ENCODE measurements at places on chromosomes 12 and 14.

DNA sequence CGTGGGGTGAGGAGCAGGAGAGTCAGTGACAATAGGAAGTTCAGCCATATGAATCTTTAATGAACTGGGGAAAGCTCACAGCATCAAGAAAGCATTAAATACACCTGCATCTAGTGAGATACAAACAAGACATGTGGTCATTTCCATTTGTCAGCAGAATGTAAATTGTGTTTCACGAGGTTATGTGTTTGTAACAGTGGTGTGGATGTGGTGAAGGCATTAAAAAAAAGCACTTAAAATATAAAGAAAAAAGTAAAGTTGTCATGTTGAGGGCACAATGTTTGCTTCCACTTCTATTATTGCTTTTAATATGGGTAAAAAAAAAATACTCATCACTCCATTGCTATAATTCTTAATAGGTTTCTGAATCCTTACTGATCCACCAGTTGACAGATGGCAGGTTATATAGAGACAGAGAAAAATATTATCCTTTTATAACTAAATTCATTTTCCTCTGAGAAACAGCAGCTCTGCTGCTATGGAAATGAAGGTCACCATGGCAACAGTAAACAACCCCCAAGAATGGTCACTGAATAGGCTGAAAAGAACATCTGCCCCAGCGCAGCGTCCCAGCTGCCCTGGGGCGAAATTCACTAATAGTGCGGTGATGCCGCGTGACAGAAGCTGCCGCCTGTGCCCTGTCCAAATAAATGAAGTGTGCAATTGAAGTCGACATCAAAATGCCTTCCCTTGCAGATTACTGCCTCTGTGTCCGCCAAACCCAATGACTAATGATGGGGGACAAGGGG lies 226.1 kb downstream of the FOXN3 start:
- DNase-seq: no peak

DNA sequence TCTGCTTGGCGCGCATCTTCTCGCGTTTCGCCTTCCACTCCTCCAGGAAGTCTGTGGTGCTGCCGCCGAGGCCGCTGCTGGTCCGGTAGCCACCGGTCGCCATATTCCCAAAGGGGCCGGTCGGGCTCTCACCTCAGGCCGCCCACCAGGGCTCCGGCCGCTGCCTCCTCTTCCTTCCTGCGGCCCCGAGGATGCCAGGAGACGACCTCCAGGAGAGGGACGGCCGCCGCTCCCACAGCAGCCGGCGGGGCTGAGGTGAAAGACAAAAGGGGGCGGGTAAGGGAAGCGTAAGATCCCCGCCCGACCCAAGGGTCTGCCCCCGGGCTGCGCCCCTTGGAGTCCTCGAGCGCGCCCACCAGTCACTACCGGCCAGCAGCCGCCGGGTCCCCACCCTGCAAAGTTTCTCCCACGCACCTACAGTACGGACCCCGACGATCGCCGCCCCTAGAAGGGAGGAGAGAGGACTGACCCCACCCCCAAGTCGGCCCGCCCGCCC lies 574 bp downstream of the PAWR start:
- peak; percentile 0 for DNase-seq

DNA sequence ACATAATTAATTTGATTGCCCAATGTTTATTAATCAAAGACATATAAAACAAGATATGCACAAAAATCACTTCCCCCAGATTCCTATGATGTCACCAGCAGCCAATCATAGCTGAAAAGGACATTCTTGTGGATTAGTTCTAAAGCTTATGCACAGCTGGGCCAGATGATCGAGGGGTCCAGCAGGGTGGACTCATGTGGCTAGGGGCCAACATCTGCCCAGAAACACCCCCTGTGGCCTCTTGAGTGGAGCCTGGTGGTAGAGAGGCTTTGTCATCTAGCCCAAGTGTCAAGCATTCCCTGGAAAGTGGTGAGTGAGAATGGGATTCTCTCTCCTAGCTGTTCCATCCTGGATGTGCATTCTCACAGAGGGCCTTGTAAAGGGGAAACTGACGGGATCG lies 590.0 kb downstream of the BCL11B start:
- no peak for DNase-seq

DNA sequence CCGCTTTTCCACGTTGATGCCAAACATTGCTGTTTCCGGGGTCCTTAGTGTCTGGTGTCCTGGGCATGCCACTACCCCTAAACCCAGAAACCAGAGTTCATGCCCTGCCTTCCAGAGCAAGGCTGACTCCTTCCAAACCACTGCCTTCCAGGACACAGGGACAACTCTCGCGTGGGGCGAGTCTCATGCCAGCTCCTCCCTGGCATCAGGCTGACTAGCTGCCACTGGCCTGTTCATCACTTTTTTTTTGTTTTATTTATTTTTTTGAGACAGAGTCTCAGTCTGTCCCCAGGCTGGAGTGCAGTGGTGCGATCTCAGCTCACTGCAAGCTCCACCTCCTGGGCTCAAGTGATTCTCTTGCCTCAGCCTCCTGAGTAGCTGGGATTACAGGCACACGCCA lies 4.8 kb downstream of the SETD1B start:
- DNase-seq: no peak

GRCh38 chr12:3042826-3043225 lies 34.4 kb upstream of the TSPAN9 start:
- DNase-seq: no peak

- no peak for DNase-seq
Observed at GRCh38 chr14:82075566-82075965, 541.9 kb upstream of the SEL1L start.

DNA sequence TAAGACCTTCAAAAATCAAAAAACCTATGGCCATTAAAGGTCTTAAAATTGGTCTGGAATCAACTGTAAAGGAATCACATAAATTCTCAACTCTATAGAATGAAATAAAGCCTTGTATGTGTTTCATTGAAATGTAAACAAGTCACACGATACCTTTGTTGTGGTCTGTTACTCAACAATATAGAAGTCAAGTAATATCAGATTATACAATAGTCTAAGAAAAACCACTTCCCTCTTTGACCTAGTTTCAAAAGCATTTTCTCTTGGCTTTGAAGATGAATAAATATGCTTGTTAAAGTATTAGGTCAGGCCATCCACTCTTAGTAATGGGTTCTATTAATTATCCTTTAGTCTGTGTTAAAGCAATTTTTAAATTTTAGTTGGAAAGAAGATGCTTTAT lies 79.8 kb upstream of the DIO2 start:
- no peak for DNase-seq

GRCh38 chr14:60085693-60086092 lies 6.0 kb upstream of the PCNX4 start:
- no peak for DNase-seq

- no peak for DNase-seq
Observed at GRCh38 chr12:125395583-125396215, 330.5 kb downstream of the AACS start.

DNA sequence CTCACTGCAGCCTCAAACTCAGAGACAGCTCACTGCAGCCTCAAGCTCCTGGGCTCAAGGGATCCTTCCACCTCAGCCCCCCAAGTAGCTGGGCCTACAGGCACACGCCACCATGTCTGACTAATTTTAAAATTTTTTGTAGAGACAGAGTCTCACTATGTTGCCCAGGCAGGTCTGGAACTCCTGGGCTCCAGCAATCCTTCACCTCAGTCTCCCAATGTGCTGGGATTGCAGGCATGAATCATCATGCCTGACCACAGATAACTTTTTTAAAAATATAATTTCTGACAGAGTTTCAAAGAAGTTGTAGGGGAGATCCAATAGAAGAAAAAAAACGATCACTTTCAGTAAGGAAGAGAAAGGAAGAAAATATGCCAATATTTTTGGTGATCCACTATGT lies 189.7 kb upstream of the CDKN3 start:
- DNase-seq: no peak

Data from stimulated activated CD4-positive, alpha-beta T cell treated with anti-CD3 and anti-CD28 coated beads, TNF-alpha, amount 100 ng/mL, for 24 hours (primary cell).